Spleen (tissue), 13 donors: ENCODE measurements at places on chromosomes 2 and 18. TPM values are rescaled to one million over a fixed set of nuclear protein-coding genes. Genes with fewer than 3 reads are reported as not detected.
A peak's percentile ranks its signal among the peaks of the same experiment; 100 is the strongest.

Gene HMSD
- total RNA-seq, result 0.23 TPM

Gene GTF2A1L
- total RNA-seq, result 4.7 TPM

DNA sequence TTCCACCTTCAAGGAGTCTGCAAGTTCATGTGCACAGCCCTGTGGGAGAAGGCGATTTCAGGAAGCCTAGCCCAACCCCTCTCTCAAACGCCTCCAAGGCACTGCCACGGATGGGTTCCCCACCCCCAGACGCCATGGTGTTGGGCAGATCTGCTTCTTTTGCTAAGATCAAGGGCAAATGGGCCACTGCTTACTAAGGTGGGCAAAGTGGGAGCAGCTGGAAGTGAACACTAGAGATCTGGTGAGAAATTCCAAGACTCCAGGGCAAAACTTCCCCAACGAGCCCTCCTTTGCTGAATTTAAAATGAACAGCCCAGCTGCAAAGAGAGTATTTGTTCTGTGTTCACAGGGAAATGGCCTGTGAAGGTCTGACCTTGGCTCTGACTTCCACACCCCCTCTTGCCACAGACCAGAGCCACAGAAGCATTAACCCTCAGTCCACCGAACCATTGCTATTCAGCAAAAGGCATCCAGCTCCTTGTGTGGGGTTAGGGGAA lies 45.1 kb upstream of the ZBTB7C start:
- no peak for DNase-seq

- no peak for DNase-seq
Observed at GRCh38 chr2:222074674-222075073, 224.1 kb downstream of the PAX3 start.

GRCh38 chr2:205837663-205838062 lies 155.4 kb downstream of the NRP2 start:
- DNase-seq, result no peak

GRCh38 chr2:240569998-240570530 lies 1.8 kb downstream of the RNPEPL1 start:
- DNase-seq, result peak; percentile 81

GRCh38 chr2:159153463-159153862 lies 133.0 kb downstream of the WDSUB1 start:
- DNase-seq, result no peak

GRCh38 chr2:138132108-138132507 lies 167.8 kb downstream of the HNMT start:
- DNase-seq, result no peak

GRCh38 chr2:206876216-206876860 lies 63.0 kb upstream of the CPO start:
- DNase-seq, result no peak

GRCh38 chr2:241256168-241256545 lies 59.3 kb downstream of the HDLBP start:
- DNase-seq, result no peak

- DNase-seq, result no peak
Observed at GRCh38 chr2:28993206-28993960, 12.3 kb downstream of the TOGARAM2 start.

DNA sequence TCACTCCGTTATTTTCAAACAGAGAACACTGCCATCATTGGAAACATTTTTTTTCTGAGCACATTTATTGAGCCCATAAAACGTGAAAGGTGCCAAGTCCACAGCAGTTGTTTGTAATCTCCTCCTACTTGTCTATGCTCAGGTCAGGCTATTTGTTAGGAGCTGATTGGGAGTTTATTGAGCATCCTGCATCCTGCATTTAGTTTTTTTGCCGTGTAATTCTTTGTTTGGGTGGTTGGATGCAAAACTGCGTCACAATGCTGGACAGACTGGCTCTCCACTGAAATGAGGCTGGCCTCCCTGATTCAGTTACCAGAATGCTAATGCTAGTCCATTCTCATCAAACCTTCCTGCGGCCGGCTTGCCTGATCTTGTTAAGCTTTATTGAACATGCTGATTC lies 71.4 kb downstream of the RAPGEF4 start:
- no peak for DNase-seq

GRCh38 chr2:196113061-196113974 lies 44.7 kb upstream of the DNAH7 start:
- no peak for DNase-seq

DNA sequence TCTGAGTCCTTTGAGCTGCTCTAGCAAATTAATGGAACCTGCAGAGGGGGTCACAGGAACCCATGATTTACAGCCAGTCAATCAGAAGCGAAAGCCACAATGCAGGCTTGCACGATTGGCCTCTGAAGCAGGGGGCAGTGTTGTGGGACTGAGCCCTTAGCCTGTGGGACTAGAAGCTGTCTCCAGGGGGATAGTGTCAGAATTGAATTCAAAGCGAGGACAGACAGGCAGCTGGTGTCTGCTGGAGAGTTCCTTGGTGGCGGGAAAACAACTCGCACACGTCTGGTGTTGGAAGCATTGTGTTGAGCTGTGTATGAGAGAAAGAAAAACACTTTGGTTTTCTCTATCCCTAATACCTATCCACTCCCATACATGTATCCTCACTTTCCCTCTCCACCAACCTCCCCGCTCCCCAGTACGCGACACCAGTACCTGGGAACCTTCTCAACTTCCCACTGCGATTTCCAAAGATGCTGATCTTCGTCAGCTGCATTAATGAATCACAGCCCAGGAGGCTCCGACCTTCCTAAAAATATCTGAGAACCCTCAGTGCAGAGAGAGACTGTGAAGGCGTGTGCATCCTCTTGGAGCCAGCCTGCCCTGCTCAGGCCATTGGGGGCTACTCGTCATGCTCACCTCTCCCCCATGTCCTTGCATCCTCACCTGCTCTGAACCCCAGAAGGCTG lies 88.2 kb downstream of the HS1BP3 start:
- DNase-seq, result no peak

GRCh38 chr2:95327861-95328260 lies 30.7 kb downstream of the KCNIP3 start:
- no peak for DNase-seq
